GM13976 (cell line): ENCODE measurements at places on chromosomes 11 and 22.

- DNase-seq, result no peak
Measured at GRCh38 chr22:23384923-23385677, 195.0 kb downstream of the IGLL1 start.

- DNase-seq, result peak; percentile 90
Measured at GRCh38 chr22:41382098-41382578, 396 bp downstream of the TEF start.

- no peak for DNase-seq
Measured at GRCh38 chr11:33387581-33387980, 130.4 kb downstream of the HIPK3 start.

GRCh38 chr11:16217631-16218030, 138.7 kb downstream of the SOX6 start:
- DNase-seq, result no peak

GRCh38 chr22:47176573-47177333, 414.3 kb downstream of the TBC1D22A start:
- DNase-seq, result no peak

DNA sequence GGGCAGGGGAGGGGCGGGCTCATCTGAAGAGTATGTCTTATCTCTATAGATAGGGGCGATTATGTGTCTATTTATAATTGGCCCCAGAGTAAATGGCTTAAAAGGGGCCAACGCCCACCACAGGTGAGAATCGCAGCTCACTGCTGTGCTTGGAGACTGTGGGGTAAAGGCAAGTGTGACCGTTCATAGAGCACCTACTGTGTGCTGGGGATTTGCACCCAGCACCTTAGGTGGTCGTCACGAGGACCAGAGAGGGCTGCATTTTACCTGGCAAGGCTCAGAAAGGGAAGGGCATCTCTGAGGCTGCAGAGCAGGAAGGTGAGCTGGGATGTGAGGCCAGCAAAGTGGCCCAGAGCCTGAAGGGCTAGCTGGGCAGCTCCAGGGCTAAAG, 13.7 kb upstream of the TCF20 start:
- no peak for DNase-seq

GRCh38 chr11:130499828-130500227, 51.4 kb downstream of the ADAMTS15 start:
- no peak for DNase-seq

DNA sequence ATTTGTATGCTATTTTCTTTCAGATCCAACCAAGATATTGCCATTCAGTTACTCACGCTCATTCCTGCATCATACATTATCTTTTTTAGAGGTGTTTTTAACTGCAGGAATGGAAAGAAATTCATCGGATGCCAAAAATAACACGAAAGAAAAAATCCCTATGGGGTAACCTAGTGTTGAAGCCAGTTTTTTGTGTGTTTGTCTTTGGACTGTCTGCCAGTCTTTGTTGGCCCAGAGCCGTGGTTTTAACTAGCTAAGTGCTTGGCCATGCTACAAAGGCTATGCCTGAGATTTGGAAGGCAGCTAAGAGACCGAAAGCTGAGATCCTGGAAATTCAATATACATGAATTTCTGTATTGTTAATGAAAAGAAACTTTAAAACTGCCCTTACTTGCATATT, 309.8 kb upstream of the CNTN5 start:
- DNase-seq, result no peak

GRCh38 chr22:38700270-38700788, 414 bp downstream of the JOSD1 start:
- DNase-seq, result no peak

DNA sequence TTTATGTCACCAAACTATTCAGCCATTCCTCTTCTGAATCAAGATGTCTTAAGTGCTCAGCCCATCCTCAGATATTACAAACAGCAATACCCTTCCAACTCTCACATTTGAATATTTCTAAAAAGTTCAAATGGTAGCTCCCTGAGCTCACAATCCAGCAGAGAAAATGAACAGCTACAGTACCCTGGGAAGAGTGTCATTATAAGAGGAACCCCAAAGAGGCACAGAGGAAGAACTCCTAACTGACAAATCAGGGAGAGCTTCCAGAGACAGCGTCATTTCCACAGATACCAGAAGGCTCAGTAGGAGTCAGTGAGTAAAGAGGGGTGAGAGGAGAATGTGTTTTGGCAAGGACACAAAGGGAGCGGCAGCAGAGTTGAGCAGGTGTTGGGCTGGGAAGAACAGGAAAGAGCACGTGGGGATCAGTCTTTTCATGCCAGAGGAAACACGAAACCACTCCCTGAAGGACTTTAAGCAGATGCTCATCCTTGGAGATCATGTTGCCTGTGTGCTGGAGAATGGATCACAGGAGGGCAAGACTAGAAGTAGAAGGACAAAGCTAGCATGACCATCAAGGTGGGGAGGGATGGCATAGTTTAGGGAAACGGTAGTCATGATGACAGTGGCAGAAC, 4.3 kb downstream of the CLTCL1 start:
- no peak for DNase-seq

GRCh38 chr22:40782521-40782920, 36.6 kb downstream of the SLC25A17 start:
- DNase-seq, result no peak

DNA sequence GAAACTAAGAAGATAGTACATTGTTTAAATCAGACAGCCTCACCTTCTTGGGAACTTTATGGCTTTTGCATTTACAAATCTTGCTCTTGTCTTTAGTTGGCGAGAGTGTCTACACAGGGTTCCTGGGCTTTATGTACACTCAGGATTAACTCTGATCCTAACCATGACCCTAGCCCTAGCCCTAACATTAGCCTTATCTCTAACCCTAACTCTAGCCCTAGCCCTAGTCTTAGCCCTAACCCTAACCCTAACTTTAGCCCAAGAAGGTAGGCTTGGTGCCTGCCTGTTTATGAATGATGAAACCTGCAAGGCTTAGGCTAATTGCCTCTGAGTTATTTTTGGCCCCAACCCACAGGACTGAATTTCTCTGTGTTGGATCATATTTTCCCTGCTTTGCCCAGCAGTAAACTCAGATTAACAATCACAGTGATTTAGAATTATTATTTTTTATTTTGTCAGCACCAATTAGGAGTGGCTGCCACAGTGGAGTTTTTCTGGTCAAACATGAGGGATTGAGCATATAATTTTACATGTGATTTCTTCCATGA, 44.1 kb upstream of the OR9Q1 start:
- no peak for DNase-seq

GRCh38 chr11:14641801-14642200, 1.8 kb upstream of the PDE3B start:
- no peak for DNase-seq

DNA sequence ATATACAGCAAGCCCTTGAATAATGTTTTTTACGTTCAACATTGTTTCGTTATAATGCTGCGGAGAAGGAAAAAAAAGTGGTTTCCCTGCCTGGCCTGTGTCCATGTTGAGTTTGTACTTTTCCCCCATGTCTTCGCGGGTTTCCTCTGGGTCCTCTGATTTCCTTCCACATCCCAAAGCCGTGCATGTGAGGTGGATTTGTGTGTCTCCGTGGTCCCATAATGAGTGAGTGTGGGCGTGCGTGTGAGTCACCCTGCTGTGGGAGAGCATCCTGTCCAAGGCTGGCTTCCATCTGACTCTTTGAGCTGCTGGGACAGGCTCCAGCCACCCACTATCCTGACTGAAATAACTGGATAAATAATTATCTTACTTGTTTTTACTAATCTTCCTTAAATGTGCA, 29.6 kb upstream of the SNX19 start:
- no peak for DNase-seq

GRCh38 chr22:40498420-40499208, 128.2 kb downstream of the SGSM3 start:
- DNase-seq, result no peak

DNA sequence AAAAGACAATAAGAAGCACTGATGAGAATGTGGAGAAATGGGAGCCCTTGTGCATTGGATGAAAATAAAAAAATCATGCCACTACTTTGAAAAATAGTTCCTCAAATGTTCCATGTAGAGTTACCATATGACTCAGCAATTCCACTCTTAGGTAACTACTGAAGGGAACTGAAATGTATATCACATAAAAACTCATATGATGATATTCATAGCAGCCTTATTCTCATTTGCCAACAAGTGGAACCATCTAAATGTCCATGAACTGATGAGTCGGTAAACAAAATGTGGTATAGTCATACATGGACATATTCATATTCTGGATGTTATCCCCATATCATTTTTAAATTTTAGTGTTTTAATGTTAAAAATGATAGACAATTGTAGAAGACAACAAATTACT, 3.5 kb downstream of the KRTAP5-9 start:
- DNase-seq, result no peak

DNA sequence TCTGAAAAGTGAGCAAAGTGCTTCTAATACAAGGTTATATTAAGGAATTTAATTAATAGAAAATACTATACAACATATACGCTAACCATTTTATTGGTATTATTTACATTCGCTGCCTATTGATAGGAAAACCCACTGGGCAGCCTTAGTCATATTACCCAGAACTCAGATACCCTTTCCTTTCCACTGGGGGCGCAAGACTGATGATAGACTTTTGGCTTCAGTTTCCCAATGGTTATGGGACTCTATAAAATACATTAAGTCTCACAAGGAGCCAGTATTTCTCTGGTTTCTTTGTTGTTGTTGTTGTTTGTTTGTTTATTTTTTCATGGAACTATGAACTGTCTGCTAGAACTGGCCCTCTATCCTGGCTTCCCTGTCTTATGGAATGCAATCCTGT, 471.1 kb upstream of the KIRREL3 start:
- DNase-seq, result no peak

DNA sequence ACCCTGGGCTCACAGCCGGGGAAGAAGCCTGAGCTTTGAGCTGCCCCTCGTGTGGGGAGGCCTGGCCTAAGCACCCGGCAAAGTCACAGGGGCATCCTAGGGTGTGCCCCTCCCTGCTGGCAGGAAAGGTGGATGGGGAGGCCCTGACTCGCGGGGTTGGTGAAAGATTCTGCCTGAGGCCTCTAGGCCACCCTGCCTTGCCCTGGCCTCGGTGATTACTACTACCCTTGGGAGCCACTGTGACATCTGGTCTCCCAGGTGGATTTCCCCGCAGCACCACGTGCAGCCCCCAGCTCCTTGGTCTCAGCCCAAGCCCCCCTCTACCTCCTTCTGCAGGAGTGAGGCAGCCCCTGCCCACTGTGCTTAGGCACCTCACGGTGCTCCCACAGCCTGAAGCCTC, 23.9 kb downstream of the GNAZ start:
- DNase-seq, result no peak

DNA sequence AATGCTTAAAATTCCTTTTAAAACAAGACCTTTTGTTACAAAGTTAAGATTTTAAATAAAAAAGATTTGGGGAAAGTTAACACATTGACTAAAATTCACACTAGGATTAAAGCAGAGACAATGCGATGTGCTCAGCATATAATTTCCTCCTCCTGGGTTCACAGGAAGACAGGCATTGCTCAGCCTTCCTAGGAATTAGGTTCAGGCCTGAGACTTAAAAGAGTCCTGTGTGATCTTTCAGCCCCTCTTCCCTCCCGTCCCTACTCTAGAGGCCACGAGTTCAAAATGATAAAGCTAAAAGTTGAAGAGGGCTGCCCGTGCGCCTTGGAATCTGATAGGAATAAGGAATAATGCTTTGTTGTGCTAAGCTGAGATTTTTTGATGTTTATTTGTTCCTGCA, 218.6 kb downstream of the KIRREL3 start:
- DNase-seq, result no peak

DNA sequence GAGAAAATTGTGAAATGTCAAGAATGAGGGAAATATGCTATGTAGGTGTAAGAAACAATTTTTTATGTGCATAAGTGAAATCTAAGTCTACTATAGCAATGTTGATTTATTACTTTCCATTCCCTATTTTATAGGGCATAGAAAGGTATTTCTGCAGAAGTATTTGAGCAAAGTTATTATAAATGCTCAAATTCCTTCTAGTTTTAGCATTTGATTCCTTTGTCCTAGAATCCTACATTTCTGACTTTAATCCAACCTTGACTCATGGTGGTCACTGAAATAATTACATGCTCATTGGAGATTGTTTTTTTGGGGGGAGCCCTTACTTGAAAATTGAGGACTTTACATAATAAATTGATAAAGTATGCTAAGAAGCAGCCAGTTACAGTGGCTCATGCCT, 716.6 kb upstream of the LUZP2 start:
- no peak for DNase-seq

GRCh38 chr11:71139516-71140205, 112.7 kb downstream of the SHANK2 start:
- no peak for DNase-seq

DNA sequence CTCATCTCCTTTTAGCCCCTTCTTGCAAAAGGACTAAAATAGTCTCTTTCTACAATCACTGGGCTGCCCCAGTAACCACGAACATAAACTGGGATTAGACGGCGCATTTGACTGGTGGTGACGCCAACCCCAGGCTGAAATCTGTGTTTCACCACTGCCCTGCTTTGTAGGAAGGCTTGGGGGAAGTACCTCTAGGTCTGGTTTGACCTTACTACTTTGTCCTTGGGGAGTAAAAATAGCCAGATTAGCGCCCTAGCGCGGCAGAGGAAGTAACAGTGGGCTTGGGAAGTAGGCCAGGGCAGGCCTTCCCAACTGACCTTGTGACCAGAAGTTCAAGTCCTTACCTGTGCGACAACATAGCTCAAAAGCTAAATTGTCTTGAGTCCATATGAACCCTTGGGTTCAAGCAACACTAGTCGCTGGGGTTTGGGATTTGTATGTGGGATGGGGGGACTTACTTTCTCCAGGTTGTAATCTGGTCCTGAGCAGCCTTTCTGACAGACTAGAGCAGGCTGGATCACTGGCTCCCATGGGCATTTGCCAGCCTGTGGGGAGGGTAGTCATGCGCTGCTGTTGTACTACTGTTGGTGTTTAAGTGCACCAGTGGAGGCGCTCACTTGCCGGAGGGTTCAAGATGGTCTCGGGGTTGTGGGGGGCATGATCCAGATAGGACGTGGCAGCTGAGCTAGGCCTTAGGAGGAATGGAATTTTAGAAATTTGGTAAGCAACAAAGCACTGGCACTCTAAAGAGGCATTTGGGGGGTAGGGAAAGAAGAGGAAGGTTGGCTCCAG, 953 bp upstream of the PACS1 start:
- DNase-seq, result peak; percentile 64

DNA sequence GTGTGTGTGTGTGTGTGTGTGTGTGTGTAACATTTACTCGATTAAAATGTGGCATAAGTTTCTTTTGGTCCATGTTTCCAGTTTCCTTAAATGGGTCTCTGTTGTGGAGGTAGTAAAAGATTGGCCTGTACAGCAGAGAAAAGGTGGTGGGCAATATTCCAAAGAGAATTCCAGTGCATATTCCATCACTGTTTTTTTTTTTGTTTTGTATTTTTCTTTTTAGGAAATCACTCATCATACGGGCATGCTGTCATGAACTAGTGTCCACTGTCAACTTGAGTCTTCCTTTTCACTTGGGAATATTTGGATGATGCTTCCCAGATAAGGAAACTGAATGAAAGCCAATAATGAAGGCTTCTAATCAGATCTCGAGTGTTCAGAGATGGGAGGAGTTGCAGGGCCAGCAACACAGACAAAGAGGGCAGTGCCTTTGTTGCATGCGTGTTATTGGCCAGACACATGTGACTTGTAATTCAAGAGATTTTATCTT, 95.2 kb upstream of the PDGFD start:
- no peak for DNase-seq

- no peak for DNase-seq
Measured at GRCh38 chr11:60871378-60872061, 4.2 kb downstream of the ZP1 start.
